ENCODE measurements at places on chromosomes 12 and 14.

DNA sequence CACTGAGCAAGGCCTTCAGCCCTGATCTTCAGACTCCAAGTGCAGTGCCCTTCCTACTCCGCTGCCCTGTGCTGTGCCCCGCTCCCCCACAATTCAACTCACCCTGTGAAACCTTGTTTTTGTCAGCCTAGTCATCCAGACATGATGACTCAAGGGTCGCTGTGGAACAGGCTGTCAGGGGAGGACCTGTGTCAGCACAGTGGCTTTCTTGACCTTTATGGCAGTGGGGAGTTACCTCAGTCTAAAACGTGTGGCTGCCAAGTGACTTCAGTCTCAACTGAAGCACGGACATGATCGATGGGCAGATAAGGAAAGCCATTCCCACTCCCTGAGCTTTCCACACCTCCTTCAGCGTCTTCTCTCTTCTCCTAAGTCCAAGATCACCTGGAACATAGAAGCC is 16.3 kb upstream of the FLVCR2 start:
- DNase-seq: no peak

- DNase-seq: no peak
Observed at GRCh38 chr12:79048962-79049361, 184.4 kb downstream of the SYT1 start.

DNA sequence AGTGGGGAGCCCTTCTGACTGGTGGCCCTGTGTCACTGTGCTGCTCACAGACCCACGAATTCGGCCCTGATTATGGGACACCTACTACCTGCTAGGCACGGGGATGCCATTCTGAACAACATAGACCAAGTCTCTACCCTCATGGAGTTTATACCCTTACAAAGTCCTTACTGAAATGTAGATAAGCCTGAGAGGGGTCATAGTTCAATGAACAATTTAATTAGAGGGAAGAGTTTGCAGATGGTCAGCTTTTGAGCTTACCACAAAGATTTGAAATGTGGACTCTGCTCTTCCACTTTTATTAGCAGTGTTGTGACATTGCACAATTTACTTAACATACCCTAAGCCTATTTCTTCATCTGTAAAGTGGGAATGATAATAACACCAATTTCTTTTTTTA is 161.1 kb downstream of the MYRFL start:
- no peak for DNase-seq

DNA sequence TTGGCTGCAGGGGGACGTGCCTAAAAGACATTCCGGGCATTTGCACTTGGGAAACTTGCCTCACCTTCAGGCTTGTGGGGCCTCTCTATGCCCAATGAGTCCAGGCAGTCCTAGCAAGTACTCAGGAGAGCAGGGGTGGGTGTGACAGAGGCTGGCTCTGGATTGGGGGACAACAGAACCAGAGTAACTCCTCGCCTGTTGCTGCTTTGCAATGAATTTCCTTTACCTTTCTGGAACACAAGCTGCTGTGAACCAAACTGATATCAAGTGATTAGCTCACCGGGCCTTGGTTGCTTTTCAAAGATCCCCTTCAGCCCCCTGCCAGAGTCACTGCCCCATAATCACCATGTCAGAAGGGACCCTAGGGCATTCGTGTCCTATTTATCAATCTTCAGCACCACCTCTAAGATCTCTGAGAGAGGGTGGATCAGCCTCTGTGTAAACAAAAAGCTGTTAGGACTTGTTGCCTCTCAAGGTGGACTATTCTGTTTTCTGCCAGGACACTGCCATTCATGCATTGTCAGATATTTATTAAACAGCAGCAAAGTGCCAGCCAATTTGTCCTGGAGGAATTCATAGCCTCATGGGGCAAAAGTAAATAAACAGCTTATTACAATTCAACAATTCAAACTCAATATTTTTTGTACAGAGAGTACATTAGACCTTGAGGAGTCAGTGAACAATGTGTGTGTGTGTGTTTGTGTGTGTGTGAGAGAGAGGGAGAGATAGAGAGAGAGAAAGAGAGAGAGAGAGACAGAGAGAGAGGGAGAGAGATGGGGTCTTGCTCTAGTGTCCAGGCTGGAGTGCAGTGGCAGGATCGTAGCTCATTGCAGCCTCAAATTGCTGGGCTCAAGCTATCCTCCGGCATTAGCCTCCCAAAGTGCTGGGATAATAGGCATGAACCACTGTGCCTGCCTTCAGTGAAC is 11.3 kb downstream of the NFATC4 start:
- DNase-seq: no peak

GRCh38 chr12:28870839-28871440 is 278.1 kb upstream of the FAR2 start:
- DNase-seq: no peak

DNA sequence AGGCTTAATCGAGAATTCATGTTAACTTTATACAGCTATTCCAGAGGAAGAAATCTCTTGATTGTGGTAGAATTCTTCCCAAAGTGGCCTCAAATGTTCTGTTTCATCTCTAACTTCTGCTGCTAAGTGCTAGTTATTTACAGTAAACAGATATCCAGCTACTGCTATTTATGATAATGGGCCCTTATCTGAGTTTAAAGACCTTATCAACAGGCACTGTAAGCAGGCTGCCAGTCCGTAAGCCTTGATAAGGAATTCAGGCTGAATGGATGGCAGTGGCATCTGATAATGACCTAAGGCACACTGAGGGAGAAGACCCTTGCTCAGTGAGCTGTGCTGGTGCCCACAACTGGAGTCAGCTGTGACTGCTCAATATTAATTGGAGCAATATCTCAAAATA is 59.0 kb downstream of the PAX9 start:
- DNase-seq: no peak

DNA sequence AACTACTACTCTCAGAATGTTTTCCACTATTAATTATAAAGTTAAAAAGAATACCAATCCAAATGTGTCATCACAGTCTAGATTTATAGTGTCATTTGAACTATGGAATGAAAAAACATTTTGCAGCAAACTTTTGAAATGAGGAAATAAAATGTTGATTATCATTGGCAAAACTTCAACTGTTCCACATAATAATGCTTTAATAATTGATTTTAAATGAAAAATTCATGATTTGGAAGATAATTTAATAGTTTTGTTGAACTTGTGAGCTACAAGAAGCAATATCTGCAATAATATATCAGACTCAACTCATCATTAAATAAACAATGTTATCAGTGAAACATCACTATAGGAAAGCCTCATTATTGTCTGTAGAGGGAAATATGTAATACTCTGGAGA is 48.2 kb upstream of the DCN start:
- no peak for DNase-seq

DNA sequence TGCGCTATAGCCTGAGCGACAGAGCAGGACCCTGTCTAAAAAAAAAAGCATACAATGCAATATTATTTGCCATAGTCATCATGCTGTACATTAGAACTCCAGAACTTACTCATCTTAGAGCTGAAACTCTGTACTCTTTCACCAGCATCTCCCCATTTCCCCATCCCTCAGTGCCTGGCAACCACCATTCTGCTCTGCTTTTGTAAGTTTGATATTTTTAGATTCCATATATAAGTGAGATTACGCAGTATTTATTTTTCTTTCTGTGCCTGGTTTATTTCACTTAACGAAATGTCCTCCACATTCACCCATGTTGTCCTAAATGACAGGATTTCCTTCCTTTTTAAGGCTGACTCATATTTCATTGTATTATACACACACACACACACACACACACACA is 121.8 kb downstream of the BBS10 start:
- no peak for DNase-seq

DNA sequence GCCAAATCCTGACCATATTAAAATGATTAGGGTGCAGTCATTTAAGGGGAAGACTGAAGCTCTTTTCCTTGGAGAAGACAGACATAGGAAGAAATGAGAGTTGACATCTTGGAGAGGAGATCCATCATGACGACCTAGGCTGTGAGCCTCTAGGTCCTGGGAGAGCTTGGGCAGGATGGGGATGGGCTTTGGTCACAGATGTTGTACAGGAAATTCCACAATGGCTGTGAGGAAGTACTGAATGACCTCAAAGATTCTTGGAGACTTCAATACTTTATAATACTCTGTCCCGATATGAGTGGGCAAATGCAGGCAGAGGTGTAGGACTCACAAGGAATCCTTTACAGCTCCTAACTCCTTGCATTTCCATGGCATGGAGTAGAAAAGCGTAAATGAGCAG is 204.9 kb upstream of the FRMD6 start:
- no peak for DNase-seq

- DNase-seq: no peak
Observed at GRCh38 chr14:92421751-92422150, 91.8 kb upstream of the RIN3 start.

DNA sequence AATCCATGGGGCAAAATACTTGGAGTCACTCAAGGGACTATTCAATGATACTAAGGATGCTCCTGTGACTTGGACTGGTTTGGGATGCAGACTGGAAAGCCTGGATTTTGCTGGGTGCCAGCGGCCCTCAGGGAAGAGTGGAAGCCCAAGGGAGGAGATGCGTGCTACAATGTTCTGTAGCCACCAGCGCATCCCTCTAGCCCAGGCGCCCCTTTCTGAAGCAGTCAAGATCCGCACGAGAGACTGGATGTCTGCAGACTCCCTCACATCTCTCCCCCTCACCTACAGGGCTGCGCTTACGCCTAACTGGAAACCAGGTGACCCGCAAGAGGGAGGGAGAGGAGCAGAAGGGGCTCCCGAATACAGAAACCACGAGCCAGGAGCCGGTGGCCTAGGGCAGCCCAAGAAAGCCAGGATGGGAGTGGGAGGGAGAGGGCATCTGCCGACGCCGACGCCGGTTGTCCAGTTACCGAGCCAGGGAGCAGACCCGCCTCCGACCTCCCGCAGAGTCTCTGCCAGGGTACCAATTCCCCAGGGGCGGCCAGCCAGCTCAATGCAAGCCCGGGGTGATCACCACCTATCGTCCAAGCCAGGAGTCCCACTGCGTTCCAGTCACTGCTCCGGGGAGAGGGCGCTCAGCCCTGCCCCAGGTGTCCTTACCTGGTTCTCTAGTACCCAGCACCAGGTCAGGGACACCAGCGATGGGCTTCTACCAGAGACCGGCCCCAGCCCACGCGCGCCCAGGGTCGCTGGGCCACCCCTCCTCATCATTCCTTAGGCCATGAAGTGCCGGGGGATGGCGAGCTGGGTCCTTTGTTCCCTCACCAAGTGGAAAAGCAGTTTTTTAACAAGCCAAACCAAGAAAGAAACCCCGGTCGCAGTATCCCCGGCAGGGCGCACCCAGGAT is 1.2 kb downstream of the NTN4 start:
- DNase-seq: no peak

DNA sequence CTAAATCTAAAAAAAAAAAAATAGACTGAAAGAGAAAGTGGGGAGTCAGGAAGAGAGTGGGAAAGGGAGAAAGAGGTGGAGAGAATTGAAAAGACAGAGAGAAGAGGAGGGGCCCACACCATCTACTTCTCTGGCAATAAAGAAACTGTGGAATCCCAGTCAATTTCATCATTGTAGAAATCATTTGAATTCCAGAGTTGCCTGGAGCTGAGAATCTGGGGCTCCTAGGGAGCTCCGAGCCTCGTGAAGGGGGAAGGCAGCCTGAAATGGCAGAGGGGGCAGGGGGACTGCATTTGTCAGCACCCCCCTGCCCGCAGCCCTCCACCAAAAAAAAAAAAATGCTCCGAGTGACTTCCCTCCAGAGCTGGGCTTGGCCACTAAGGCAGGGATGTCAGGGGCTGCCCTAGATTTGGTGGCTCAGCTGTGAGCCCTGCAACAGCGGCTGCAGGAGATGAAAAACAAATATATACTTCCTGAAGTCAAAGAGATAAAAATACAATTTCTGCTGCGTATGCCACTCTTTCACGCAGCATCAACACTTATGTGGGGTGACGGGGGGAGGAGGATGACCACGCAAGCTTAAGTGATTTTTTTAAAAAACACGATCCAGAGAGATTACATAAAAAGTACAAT is 80.5 kb downstream of the BCL11B start:
- peak; percentile 64 for DNase-seq

GRCh38 chr12:16266085-16266484 is 11.4 kb downstream of the SLC15A5 start:
- no peak for DNase-seq

GRCh38 chr14:99318091-99318958 is 46.3 kb upstream of the BCL11B start:
- no peak for DNase-seq

DNA sequence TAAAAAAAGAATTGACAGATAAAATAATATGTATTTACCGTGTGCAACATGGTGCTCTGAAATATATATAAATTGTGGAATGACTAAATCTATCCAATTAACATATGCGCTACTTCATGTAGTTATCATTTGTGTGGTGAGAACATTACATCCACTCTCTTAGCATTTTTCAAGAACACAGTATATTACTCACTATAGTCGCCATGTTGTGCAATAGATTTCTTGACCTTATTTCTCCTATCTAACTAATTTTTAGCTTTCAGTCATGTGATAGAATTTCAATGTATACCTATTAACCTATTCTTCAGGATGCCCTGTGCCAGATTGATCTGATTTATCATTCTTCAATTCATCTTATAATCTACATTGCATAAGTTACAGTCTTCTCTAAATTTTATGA is 178.6 kb downstream of the BCAT1 start:
- no peak for DNase-seq

DNA sequence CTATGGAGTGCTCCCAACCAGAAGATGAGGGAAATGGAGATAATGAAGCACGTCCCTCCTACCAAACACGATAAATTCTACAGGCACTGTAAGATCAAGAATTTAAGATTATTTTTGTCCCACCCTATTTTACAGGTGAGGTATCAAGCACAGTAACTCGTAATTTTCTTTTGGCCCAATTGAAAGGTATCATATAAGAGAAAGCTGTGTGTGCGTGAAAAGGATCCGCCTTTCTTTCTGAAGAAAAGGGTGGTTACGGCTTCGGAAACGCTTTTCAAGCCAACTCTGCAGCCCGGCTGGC is 733 bp upstream of the KLHDC2 start:
- DNase-seq: no peak

- DNase-seq: no peak
Observed at GRCh38 chr12:31470459-31470858, 120.5 kb downstream of the DENND5B start.

GRCh38 chr14:54058505-54058904 is 101.9 kb upstream of the BMP4 start:
- no peak for DNase-seq

- peak; percentile 60 for DNase-seq
Observed at GRCh38 chr14:104723651-104724406, at the start of gene ADSS1. ADSS1 (plus strand) TSS chr14:104724229; CDS start chr14:104724271, 42 bp downstream.

- no peak for DNase-seq
Observed at GRCh38 chr12:73798523-73798922, 739.1 kb upstream of the ATXN7L3B start.

DNA sequence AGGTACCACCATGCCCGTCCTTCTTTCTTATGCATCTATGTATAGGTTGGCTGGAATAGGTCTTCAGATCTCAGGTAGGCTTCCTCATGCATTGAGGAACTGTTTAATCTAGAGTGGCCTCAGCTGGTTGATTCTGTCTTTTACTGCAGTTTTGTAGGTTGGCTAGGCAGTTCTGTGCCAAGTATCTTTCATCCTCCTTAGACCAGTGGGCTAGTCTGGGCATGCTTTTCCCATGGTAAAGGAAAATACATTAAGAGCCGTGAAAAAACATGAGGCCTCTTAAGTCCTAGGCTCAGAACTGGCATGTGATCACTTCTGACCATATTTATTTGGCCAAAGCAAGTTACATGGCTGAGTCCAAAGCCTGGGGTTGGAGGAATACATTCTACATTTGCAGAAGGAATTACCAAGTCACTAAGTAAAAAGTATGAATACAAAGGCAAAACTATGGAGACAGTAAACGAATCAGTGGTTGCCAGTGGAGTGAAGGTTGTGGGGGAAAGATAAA is 137.3 kb downstream of the WIF1 start:
- DNase-seq: no peak

Data from CD4-positive, alpha-beta T cell treated with Interleukin-12 subunit alpha and Interleukin-12 subunit beta, for 1 hour (primary cell).